ENCODE measurements at places on chromosomes 1 and 21.

GRCh38 chr1:203139976-203140475, 12.5 kb downstream of the ADORA1 start:
- DNase-seq = no peak

GRCh38 chr1:54582566-54583306, 34.7 kb downstream of the ACOT11 start:
- DNase-seq = no peak

DNA sequence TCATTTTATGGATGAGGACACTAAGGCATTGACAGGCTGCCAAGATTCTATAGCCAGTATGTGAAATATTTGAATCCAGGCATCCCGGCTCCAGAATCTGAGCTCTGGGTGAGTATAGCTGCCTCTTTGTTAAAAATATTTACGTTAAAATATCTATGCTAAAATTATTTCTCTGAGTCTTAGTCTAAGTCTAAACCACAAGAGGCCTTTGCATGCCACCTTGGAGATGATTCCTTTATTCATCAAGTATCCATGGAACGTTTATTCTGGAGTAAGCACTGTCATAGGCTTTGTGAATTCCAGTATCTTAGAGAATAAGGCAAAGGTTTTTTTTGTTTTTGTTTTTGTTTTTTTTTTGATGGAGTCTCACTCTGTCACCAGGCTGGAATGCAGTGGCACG, 116.4 kb downstream of the GREM2 start:
- DNase-seq = no peak

DNA sequence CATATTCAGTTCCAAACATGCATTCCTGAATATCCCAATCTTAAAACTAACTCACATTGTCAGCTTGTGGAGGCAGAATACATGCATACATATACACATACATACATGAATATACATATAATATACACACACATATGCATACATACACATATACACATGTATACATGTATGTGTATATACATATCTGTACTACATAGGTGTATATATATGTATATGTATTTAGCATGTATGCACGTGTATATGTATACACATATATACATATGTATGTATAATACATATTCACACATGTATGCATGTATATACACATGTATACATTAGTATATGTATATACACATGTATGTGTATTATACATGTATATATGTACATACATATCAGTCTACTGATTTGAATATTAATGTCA, 1.2 kb upstream of the ZNF691 start:
- no peak for DNase-seq

- no peak for DNase-seq
These were observed 5.1 kb downstream of the SDC3 start for GRCh38 chr1:30903343-30904034.

GRCh38 chr1:103243481-103243880, 135.2 kb upstream of the COL11A1 start:
- no peak for DNase-seq

- DNase-seq = peak; percentile 36
These were observed 302.7 kb downstream of the DUSP10 start for GRCh38 chr1:221439008-221439746.
